ENCODE measurements at places on chromosomes 5 and 9.
A peak's percentile ranks its signal among the peaks of the same experiment; 100 is the strongest.

- no peak for DNase-seq
Measured at GRCh38 chr5:116681334-116682013, 106.9 kb upstream of the SEMA6A start.

DNA sequence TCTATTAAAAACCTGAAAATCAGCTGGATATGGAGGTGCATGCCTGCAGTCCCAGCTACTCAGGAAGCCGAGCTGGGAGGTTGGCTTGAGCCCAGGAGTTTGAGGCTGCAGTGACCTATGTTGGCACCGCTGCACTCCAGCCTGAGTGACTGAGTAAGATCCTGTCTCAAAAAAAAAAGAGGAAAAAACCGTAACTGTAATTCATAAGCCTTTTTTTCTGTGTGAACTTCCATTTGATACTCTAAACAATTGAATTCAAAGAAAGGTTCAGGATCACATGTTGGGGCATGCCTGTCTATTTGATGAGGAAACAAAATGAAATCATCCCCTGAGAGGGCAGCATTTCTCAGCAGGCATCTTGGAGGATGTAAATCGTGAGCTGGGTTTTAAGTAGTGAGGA, 38.8 kb downstream of the ITGA2 start:
- peak; percentile 77 for DNase-seq

GRCh38 chr5:1540831-1541701, 17.3 kb upstream of the LPCAT1 start:
- no peak for DNase-seq

DNA sequence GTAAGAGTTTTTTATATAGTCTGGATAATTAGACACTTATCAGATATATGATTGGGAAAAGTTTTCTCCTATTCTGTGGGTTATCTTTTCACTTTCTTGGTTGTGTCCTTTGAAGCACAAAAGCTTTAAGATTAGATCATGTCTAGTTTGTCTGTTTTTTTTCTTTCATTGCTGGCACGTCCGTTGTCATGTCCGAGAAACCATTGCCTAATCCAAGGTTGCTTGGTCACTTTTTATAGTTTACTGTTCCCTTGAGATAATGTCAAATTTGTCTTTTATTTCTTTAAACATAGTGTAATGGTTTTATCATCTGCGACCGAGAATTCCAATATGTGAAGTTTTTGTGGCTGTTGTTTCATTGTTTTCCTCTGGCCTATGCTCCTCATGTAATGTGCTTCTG, 28.8 kb downstream of the GARNL3 start:
- DNase-seq, result no peak

DNA sequence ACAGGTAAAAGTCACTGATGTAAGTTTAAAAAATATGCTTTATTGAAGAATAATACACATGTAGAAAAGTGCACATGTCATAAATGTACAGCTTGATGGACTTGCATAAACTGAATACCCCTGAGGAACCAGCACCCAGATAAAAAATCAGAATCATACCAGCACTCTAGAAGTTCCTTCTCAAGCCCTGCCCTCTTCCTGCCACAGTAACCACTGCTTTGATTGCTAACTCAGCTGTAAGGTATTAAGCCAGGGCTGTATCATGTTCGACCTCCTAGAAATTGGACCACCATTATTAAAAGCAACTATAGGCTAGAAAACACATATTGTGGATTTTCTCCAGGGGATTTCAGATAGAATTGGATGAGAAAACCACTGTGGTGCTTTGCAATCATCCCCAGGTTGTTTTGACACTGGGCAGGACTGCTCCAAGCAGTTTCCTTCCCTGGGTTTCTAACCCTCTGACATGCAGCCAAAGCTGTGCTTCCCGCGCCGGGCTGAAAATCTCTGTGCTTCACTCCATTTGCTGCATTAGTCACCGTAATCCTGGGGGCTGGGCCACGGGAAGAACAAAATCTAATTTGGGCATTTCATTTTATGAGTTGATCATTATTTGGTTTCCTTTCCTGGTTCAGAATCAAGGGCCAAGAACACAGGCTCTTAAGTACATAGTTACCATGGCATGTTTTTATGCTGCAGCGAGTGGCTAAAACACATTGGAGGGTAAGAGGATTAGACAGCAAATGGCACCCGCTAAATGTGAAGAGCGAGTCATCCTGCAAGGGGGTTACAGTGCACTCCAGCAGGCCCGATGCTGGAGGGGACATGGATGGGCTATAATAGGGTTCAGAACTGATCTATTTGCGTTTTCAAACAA, 139.4 kb upstream of the IL12B start:
- DNase-seq, result peak; percentile 49

- DNase-seq, result no peak
Measured at GRCh38 chr9:7192266-7192665, 434.5 kb downstream of the KDM4C start.

- no peak for DNase-seq
Measured at GRCh38 chr5:68544648-68545552, 329.3 kb downstream of the PIK3R1 start.

DNA sequence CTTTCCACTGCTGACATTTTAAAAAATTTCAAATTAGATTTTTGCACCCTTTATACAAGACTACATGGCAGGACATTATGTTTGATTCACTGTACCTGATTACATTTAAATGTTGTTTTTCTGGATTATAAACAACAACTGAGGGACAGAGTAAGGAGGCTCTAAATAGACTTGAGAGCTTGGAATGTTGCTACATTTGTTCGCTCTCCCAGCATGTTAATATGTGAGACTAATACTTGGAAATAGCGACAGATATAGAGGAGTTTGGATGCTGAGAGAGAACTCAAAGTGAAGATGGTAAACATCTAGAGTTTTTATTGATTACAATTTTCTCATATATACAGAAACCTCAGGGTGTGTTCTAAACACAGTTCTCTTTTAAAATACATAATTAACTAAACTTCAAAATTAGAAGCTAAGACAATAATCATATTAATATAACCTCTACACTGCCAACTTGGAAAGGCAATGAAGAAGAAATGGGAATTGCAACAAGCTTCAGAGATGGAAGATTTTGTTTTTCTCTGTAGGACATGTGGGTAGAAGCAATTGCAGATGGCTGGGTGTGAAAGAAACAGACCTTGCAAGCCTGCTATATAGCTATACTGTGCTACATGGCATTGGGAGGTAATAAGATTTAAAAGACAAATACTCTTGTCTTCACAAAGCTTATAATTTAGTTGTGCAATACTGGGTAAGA, 1.4 kb upstream of the NDFIP1 start:
- DNase-seq, result no peak

- DNase-seq, result no peak
Measured at GRCh38 chr5:59728356-59728755, 165.2 kb downstream of the PDE4D start.

- DNase-seq, result no peak
Measured at GRCh38 chr9:76894198-76894597, 11.7 kb downstream of the PRUNE2 start.

GRCh38 chr5:159227452-159227851, 18.1 kb upstream of the RNF145 start:
- DNase-seq, result no peak

DNA sequence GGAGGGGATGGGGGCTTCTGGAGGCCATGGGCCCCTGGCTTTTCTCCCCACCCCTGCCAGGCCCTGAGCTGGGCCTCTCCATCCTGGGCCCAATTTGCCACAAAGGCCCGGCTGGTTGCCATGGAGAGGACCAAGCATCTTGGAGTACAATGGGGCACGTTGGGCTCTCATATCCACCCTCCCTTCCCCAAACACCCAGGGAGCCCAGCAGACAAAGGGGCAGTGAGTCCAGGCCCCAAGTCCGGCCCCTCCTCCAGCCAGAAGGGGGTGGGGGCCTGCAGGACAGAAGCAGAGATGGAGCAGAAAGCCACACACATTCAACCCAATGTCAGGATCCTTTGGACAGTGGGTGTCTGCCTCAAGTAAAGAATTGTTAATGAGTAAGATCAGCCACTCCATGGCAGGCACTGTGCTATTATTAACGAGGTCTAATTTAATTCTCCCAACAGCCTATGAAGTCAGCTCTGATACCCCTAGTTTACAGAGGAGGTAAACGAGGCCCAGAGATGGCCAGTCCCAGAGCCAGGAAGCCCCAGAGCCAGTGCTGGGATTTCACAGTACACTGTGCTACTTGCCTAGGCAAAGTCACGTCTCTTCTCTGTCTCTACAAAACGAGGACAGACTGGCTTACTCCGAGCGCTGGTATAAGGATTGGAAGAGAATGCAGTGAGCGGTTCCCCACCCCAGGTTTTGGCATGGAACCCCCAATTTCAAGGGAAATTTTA, 2.3 kb downstream of the CRB2 start:
- no peak for DNase-seq

GRCh38 chr5:7625740-7626139, 225.2 kb downstream of the CFAP90 start:
- DNase-seq, result no peak

DNA sequence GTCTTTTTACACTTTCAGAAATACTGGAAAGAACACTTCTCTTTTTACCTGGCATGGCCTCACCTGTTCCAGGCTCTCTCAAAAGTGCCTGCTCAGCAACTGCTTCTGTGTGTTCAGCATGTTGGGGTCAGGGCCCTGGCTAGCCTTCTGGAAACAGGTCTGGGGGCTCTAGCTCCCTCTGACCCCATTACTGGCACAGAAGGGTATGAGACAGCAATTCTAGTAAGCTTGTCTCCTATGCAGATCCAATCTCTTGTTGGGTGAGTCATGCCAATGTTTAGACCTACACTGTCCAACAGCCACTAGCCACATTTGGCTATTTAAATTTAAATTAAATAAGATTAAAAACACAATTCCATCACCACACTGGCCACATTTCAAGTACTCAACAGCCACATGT, 80.8 kb downstream of the MAPKAP1 start:
- DNase-seq, result peak; percentile 31

DNA sequence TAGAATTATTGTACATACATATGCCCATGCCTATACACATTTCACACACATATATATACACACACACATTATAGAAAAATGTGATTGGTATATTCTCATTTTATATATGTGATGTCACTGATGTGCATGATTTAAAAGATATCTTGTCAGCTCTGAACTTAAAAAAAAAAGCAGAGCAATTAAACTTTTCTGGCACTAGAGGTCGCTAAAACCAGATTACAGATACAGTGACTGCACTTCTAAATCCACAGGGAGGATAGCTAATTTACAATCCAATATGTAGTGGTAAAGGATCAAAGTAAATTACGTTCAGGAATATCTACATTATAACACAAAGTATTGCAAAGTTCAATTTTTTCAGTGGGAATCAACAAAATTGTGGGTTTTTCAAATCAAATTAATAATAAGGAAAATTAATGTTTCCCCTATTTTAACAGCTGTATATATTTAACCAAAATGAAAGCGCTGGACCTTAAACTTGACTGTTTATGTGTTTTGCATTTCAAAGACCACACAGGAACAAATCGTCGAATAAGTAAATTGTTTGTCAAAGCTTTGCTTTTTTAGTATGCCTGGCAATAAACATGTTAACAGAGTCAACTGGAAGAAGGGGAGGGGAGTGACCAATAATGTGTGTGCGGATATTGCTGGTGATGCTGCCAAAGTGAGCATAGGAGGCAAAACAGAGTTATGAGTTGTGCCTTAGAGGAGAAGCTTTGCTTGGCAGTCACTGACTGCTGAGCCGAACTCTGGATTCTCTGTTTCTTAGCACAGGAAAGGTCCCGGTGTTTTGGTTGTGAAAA, 1201.4 kb upstream of the C9orf72 start:
- DNase-seq, result no peak

DNA sequence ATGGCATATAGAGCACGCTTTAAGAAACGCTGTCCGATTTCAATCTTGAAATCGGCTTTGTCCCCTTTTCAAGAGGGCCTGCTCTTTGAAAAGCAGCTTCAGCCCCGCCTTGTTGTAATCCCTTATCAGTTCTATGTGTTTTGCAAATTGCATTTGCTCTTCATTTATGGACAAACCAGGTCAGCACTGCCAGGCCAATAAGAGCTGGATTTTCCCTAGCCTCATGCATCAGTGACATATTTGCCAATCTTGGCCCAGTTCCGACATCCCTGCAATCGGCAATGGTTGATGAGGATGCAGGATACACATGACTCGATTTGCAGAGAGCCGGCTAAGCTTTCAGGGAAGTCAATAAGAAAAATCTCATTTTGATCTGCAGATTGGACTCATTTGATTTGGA, 529.1 kb upstream of the CLINT1 start:
- peak; percentile 22 for DNase-seq

DNA sequence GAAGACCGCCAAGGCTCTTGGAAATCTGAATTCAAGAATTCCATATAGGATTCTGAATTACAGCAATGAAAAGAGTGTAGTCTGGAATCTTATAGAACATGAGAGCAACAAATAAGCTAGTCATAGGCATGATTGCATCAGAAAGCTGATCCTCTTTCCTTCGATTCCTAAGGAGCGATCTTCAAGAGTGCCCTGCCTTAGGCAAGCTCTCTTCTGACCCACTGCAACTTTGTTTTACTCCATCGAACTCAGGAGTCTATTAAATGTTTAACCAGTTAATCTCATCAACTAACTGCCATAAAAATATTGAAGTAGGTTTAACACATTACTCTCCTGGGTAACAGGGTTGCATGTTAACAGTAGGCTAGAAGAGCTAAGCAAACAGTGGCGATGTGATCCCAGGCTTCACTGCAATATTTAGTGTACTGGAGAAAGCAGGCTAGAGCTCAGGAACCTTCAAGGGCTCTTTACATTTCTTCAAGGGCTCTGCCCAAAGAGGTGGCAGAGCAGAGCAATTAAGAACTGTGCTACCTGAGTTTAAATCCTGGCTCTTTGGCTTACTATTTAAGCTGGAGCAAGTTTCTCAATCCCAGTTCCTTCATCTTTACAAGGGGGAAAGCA, 146.3 kb downstream of the RORB start:
- DNase-seq, result no peak

DNA sequence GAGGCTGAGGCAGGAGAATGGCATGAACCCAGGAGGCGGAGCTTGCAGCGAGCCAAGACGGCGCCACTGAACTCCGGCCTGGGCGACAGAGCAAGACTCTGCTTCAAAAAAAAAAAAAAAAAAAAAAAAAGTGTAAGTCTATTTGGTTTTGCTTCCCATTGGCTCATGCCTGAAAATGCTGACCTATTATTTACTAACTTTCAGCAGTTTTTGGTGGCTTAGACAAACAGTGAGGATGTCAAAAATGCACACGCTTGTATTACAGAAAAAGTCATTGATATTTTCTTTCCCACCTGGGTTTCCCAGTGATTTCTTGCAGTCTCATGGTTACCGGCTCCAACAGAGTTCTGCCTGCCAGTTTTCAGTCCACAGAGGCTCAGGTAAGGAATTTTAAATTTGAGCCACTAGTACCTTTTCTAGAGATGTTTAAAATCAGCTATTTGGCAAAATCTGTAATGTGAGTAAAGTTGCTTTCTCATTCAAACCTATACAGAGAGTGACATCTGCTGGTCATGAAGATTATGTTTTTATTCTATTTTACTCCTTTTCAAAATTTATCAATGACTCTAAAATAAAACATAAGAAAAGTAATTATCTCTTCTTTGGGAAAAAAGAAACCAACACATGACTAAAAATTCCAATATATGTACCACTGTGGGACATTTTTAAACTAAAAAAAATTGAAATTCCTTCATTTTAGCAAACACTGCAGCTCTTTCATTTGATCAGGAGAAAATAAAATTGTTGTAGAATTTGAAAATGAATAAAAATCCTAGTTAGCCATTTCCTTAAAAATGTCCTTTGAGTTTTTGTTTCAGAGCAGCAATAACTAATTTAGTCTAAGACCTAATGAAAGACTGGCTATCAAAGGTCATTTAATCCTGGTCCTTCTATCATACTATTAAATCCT, 8.8 kb downstream of the FAM200C start:
- no peak for DNase-seq
